NCI-H1436 (cell line): ENCODE measurements at places on chromosomes 6 and 20.

DNA sequence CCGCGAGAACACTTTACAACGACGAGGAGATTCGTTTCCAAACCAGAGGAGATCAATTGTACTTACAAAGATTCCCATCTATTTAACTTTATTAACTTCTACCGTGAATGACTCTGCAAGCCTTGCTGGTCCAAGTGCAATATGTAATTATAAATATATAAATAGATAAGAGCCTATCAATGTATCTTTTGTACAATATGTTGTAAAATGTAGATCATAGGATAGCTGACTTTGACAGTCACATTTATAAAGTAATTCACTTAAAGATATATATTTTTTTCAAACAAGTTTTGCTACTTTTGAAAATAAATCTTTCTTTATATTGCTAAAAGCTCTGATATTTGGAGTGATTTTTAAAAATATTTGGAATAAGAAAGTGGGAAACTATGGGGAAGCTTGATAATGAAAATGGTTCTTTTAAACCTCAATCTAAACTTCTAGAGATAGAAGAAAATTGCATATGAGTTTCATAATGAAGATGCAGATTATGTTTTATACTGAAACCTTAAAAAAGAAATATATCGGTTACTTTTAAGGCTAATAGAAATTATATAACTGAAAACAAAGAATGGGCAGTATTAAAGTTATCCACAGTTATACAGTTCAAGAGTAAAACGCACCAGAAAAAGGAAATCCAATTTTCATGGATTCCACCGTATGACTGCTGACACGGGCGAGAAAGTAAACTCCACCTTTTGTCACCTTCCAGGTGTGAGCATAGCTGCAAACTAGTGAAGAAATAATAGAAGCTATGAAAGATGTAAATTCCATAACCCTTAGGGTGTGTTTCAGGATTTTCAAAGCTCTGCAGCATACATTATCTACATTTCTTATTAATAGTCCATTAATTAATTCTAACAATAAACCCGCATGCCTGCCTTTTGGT lies 3.3 kb downstream of the TCF21 start:
- DNase-seq = no peak

DNA sequence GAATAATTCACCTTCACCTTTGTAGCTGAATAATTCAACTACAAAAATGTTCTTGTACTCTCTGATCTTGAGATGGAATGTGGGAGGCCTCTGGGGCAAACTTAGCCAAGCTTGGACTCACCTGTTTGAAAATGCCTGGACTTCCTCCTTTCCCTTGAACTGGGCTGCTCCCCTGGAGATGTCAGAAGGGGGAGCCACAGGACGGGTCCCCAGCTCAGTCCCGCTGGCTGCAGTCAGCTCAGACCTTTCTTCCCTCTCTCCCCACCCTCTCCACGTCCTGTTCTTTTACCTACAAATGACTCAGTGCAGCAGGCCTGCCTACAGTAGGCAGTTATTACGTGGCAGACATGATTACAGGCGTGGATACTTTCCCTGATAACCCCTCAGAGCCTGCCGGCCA lies 131.5 kb upstream of the RALGAPA2 start:
- DNase-seq = no peak

DNA sequence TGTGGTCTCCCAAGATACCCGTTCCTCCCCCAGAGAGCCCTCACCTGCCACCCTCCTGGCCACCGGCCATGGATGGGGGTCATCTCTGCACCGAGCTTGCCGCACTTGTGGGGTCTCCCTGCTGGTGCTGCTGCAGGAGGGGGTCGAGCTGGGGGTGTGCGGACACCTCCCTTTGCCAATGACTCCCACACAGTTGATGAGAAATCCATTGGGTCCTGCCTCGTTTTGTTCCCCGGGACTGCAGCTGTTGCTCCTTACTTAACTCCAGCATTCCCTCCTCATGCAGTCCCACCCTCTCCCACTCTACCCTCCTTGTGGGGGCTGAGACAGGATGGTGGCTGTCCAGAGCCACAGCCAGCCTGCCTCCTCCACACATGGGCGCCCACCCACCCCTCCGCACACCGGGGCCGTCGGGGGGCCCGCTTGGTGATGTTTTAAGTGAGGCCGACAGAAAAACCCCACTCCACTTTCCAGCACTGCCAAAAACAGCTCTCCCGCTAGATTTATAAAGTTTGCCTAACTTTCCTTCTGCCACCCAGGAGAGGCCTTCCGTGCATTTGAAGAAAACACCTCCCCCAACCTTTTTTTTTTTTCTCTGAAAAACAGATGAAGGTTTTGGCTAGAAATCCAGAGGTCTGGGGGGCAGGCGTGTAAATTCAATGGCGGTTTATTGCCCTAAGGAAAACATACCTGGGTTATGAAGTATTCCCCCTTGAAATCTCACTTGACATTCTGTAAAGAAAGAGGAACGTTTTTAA lies 53.5 kb upstream of the APCDD1L start:
- DNase-seq = no peak

DNA sequence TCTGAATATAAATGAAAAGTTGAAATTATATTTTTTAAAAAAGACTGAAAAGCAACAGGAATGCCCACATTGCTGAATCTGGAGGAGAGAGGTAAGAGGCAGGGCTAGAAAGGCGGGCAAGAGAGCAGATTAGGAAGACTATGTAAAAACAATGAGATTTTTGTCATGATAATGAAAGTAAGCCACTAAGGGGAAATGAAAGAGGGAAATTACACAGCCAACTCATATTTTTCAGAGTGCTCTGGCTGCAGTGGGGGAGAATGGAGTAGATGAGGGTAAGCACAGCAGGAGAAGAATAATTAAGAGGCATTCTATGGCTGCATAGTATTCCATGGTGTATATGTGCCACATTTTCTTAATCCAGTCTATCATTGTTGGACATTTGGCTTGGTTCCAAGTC lies 281.9 kb downstream of the PKHD1 start:
- no peak for DNase-seq

GRCh38 chr6:84515067-84515466 lies 249.3 kb downstream of the TBX18 start:
- DNase-seq = no peak

DNA sequence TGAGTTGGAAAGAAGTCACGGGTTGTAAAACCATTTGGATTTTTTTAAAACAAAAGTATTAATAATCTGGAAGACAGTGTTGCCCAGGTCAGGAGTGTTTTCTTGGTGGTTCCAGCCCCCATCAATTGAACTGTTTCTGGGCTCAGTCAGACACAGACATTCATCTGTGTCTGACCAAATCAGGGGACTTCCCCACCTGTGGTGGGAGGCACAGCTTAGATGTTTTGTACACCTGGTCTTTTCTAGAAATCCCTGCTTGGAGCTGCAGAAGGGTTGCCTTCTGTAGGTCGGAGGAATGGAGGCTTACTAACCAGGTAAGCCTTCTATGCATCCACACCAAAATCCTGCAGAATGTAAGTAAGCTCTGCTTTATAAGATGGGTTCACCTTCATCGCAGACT lies 63.6 kb downstream of the CDS2 start:
- no peak for DNase-seq

GRCh38 chr6:110337486-110337885 lies 20.7 kb downstream of the METTL24 start:
- no peak for DNase-seq

- peak; percentile 56 for DNase-seq
Measured at GRCh38 chr6:5260111-5260620, 584 bp downstream of the LYRM4 start.
